ENCODE measurements at places on chromosomes 3 and 15.

GRCh38 chr15:40006003-40006402 is 33.0 kb downstream of the SRP14 start:
- H3K4me1 ChIP-seq: no peaks in the 10 kb centered on the region
- DNase-seq: no peak
- no peaks in the 10 kb centered on the region for H3K27me3 ChIP-seq
- no peak overlapping the region for H3K27ac ChIP-seq
- peaks cover 7% of the 10 kb centered on the region for H3K36me3 ChIP-seq

GRCh38 chr15:27341780-27342343 is 370.9 kb downstream of the GABRG3 start:
- H3K27ac ChIP-seq: no peak overlapping the region
- H3K4me3 ChIP-seq: no peak overlapping the region
- DNase-seq: no peak
- H3K4me1 ChIP-seq: no peaks in the 10 kb centered on the region

- no peaks in the 10 kb centered on the region for H3K36me3 ChIP-seq
- no peaks in the 10 kb centered on the region for H3K4me1 ChIP-seq
- H3K27ac ChIP-seq: no peak overlapping the region
- no peaks in the 10 kb centered on the region for H3K27me3 ChIP-seq
- DNase-seq: no peak
- H3K4me3 ChIP-seq: no peak overlapping the region
These were observed 6.9 kb upstream of the PSMA4 start for GRCh38 chr15:78533331-78533730.

DNA sequence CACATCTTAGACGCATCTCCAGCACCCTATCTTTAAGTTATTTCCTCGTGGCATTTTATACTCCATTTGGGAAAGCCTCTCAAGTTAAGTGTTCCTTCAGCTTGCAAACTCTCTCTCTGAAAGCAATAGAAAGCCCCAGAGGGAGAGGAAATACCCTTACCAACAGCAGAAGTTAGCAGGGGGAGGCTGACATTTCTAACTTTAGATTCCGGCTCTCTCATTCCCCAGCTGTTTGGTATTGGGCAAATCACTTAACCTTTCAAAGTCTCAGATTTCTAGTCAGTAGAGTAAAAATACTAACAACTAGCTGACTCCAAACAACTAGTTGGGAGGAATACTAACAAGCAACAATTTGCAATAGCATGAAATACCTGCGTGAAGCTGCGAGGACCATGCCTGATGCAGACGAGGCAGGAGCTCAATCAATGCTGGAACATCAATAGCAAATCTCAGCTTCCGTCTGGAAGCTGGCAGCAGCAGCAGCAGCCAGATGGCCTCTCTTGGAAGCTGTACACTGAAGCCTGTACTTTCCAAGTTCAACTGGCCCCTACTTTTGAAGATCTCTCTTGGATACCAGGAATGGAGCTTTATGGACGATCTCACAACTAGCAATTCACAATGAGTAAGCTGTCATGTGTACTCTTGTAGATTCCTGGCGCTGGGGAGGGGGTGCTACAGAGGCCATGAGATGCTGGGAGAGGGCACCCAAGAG is 47.8 kb downstream of the THBS1 start:
- DNase-seq: no peak
- H3K4me1 ChIP-seq: no peaks in the 10 kb centered on the region
- H3K36me3 ChIP-seq: no peaks in the 10 kb centered on the region
- H3K4me3 ChIP-seq: no peak overlapping the region
- no peaks in the 10 kb centered on the region for H3K27me3 ChIP-seq
- H3K27ac ChIP-seq: peak overlapping the region; percentile 42

DNA sequence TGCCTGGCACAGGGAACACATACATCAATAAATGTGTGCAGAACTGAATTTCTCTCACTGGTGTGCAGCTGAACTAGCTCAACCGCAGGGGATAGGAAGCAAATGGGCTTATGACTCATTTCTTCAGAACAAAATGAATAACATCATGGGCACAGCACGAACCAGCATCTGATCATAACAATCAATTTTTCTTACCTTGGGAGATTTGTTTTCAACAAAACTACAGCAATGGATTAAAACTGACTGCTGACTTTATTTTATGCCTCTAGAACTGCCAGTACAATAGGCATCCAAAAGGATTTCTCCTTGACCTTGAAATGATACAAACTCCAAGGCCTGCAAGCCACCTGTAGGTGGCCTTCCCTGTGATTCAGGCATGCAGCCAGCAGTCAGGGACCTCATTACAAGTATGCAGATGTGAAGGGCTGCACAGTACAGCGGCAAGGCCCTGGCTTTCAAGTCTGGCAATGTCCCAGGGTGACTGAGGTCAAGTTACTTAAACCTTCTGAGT is 26.1 kb downstream of the TAMM41 start:
- no peaks in the 10 kb centered on the region for H3K4me1 ChIP-seq
- H3K27me3 ChIP-seq: no peaks in the 10 kb centered on the region
- H3K36me3 ChIP-seq: peaks cover 31% of the 10 kb centered on the region
- DNase-seq: no peak
- no peak overlapping the region for H3K4me3 ChIP-seq
- H3K27ac ChIP-seq: no peak overlapping the region

GRCh38 chr15:70932397-70932796 is 39.8 kb downstream of the LRRC49 start:
- H3K36me3 ChIP-seq: no peaks in the 10 kb centered on the region
- H3K4me3 ChIP-seq: no peak overlapping the region
- no peaks in the 10 kb centered on the region for H3K27me3 ChIP-seq
- H3K27ac ChIP-seq: no peak overlapping the region
- DNase-seq: no peak

DNA sequence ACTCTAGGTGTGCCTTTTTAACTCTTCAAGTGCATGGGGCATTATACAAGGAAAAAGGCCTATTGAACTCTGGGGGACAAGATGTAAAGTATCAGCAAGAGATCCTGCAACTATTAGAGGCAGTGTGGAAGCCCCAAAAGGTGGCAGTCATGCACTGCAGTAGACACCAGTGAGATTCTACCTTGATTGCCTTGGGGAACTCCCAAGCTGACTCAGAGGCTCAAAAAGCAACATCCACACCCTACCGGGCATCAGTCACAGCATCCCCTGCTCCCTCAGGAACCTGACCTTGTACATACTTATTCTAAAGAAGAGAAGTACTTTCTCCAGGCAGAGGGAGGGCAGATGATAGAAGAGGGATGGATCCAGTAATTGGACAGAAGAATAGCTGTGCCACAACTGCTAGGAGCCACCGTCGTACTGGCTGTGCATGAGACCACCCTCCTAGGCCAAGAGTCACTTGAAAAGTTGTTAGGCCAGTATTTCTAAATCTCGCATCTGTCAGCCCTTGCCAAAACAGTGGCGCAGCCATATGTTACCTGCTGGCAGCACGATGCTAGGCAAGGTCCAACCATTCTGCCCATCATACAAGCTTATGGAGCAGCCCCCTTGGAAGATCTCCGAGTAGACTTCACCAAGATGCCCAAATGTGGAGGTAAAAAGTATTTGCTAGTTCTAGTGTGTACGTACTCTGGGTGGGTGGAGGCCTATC is 523.1 kb upstream of the FRG2C start:
- no peaks in the 10 kb centered on the region for H3K36me3 ChIP-seq
- no peak overlapping the region for H3K4me3 ChIP-seq
- H3K27me3 ChIP-seq: no peaks in the 10 kb centered on the region
- DNase-seq: peak; percentile 51
- no peak overlapping the region for H3K27ac ChIP-seq
- H3K4me1 ChIP-seq: no peaks in the 10 kb centered on the region

DNA sequence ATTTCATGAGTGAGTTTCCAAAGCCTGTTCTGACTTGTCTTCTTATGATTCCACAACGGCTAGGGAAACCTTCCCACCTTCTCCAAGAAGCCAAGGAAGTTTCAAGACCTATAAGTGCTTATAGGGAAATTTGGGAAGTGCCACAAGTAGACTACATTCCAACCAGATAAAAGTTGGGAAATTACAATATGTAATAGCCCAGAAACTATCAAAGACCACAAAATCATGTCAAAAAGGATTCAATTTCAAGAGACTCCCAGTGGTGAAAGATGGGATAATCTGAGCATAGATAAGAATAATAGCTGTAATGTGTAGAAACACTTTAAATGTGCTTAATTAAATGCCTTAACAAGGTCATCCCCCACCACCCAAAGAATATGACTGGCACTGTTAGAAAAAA is 169.2 kb upstream of the SLC2A2 start:
- no peak for DNase-seq
- H3K4me1 ChIP-seq: peaks cover 7% of the 10 kb centered on the region
- no peaks in the 10 kb centered on the region for H3K27me3 ChIP-seq
- H3K36me3 ChIP-seq: no peaks in the 10 kb centered on the region
- H3K4me3 ChIP-seq: no peak overlapping the region
- H3K27ac ChIP-seq: no peak overlapping the region
